KBM-7 (cell line): ENCODE measurements at places on chromosomes 12 and 14.
A peak's percentile ranks its signal among the peaks of the same experiment; 100 is the strongest.

- no peak for DNase-seq
These were observed 253.4 kb upstream of the KITLG start for GRCh38 chr12:88833641-88834116.

DNA sequence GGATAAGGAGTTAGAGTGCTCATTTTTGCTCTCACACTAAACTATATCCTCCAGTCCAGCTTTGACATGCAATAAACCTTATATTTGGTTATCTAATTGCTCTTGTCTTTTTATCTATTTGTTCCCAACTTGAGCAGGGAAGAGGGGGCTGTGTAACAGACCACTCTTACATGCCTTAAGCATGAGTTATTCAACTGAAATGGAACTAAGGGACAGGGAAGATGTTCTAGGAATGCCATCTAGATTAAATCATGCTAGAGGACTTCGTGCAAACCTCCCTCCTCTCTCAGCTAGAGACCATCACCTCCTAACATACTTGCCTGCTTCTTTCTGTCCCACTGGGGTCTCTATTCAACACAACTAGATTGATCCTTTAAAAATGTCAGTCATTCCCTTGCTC, 20.6 kb downstream of the SPX start:
- DNase-seq: no peak

DNA sequence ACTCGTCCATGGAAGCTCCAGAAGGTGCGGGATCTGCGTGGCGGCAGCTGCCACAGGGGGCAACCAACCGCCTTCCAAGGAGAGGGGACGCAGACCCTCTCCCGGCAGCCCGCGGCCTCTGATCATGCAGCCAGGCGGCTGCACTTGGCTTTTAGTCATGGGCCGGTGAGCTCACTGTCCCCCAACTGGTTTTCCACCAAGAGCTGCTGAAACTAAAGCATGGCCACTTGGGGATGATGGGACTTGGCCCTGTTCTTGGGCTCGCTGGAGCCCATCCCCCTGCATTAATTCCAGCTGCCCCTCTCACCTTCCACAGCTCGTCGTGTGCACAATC, 39.1 kb downstream of the CCDC85C start:
- no peak for DNase-seq

- DNase-seq: no peak
These were observed 1.6 kb downstream of the BORCS5 start for GRCh38 chr12:12358528-12358927.

- no peak for DNase-seq
These were observed 32.4 kb downstream of the DENND5B start for GRCh38 chr12:31558521-31558920.

DNA sequence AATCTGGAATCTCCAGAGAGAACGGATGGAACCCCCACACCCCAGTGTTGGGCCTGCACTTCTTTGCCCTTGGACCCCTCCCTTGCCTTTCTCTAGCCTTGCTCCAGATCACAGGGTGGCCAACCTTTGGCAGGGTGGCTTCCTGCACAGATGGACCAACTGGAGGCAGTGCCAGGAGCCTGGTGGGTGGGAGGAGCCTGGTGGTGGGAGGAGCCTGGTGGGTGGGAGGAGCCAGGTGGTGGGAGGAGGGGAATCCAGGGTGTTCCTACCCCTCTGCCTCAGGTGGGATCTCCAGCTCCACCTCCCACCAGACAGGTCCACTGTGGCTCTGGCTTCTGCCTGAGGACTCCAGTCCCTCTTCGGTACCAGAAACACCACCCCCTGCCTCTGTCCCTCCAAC, 15.0 kb upstream of the ORAI1 start:
- no peak for DNase-seq

GRCh38 chr14:74655599-74656395, 43.8 kb upstream of the LTBP2 start:
- DNase-seq: no peak

DNA sequence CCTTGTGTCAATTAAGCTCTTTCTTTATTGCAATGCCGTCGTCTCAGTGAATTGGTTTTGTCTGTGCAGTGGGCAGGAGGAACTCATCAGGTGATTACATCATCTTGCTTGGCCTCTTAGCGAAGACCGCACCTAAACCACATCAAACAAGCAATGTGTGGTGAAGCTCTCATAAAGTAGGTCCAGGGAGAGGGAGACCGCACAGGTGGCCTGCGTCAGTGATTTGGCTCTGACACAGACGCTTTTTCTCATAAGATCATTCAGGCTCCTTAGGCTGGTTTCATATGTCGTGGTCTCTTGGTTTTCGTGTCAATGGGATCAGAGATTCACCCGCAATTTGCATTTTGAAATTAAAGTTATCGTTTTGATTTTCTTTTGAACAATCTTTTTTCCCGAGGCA, 6.7 kb upstream of the TESC start:
- DNase-seq: no peak

GRCh38 chr12:30692470-30692869, 3.2 kb downstream of the IPO8 start:
- DNase-seq: no peak

DNA sequence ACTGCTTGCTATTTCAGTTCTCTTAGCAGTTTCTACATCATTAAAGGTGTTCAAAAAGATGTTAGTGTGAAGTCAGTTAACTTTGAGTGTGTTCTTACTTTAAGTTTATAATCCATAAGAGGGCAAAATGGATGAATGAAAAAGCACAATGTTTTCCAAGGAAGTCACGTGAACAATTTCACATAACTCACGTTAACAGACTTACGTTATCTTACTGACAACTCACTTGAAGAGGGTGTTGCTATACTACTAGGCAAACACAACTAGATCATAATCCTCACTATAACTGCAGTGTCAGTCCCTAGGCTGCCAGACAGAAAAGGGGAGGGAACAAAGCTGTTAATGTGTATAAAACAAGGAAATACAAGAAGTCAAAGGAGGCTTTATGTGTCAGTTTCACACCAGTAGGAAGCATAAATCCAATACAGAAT, 6.4 kb downstream of the SLC2A13 start:
- peak; percentile 17 for DNase-seq
